Activated CD4-positive, alpha-beta T cell treated with anti-CD3 and anti-CD28 coated beads for 48 hours (primary cell): ENCODE measurements at places on chromosomes 7 and 10.
A peak's percentile ranks its signal among the peaks of the same experiment; 100 is the strongest.

- DNase-seq, result no peak
Measured at GRCh38 chr7:122884186-122884585, 2.1 kb downstream of the CADPS2 start.

- no peak for DNase-seq
Measured at GRCh38 chr7:51732116-51732515, 415.5 kb upstream of the COBL start.

DNA sequence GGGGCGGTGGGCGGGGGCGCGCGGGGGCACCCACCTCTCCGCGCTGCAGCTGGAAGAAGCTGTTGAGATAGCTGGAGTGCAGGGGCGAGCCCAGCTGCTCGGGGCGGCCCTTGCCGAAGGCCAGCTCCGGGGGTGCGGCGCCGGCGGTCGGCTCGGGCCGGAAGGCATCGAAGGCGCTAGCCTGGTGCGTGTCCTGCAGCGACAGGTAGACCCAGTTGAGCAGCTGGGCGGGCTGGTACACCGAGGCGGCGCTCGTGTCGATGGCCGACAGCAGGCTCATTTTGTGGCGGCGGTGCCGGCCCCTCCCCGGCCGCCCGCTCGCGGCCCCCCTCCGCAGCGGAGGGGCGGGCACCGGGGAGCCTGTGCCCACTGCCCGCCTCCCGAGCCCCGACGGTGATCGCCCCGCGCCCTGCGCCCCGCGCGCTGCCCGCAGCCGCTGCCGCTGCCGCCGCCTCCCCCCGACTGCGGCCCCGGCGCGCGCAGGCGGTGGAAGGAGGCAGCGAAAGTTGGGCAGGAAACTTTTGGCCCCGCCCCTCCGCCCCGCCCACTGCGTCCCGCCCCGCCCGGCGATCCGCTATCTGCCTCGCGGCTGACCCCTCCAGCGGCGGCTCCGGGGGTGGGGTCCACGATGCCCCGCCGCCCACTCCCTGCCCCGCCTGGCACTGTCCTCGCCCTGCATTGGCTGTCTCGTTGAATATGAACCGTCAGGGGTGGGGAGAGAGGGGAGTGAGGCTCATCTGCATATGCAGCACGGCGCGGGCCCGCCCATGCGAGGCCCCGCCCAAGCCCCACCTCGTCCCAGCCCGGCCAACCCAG, at the start of gene ZCCHC24:
TSS of gene ZCCHC24 (minus strand) at position 464 of the 816 bp plus-strand sequence. CDS start at position 280, 184 bp downstream.
- DNase-seq, result peak; percentile 92

DNA sequence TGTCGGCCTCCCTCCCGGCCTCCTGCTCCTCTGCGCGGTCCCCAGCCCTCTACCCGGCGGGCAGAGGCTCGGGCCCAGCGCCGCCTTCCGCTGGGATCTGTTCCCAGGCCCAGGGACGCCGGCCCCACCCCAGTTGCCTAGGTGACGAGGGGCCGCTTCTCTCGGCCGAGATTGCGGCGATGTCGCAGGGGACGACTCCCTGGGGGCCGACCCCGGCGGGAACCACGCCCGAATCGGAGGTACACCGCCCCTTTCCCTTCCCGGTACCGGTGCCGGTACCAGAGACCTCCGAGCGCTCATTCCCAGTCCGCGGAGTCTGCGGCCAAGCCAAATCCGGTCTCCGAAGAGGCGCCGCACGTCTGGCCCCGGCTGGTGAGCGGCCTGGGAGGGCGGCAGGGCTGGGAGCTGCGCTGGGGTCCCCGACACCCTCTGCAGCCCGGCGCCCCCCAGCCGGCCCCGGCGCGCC, at the start of gene CABCOCO1:
TSS of gene CABCOCO1 (plus strand) at position 136 of the 466 bp plus-strand sequence. CDS start at position 180, 44 bp downstream.
- peak; percentile 2 for DNase-seq

DNA sequence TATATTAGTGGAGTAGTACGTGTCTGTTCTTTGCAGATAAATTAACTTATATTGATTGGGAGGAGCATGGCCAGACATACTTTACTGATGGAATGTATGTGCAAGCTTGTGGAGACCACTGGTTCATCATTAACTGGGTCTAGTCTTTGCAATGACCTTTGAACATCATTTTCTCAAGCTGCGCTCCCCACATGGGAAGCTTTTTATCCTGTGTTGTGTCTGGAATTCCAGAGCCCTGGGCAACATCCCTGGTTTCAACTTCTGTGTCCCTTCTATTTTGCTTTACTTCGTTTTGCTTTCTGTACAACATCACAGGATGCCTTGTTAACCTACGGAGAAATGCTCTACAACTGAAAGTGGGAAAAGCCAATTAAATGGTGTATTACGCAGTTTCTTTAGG, 38.3 kb downstream of the MACROH2A2 start:
- DNase-seq, result no peak

DNA sequence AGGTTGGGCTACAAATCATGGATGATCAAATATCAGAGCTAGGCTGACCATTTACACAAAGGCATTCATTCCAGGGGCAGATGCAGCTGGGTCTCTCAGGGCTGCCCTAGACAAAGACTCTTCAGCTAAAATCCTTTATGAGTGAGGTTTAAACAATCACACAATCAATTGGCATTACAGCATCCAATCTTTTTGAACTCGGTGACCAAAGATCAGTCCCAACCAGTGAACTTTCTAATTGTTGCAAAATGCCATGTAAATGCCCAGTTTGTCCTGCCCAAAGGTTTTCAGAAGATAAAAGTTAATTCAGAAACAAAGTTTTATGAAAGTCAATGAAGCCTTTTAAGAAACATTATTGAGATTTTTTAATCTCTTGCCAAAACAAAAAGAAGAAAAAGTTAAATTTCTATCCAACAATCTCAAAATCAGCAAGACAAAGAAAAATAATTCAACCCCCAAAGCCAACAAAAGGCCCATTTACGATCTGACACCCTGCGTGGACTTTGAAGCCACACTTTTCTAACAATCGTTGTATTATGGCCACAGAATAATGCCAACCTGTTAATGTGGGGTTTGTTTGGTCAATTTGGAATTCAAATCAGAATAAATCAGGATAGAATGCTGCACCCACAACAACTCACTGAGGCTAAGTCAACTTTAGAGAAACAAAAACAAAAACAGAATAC, 40.9 kb downstream of the GPR37 start:
- DNase-seq, result no peak

- DNase-seq, result no peak
Measured at GRCh38 chr7:132415259-132415658, 161.0 kb downstream of the PLXNA4 start.

GRCh38 chr7:100483090-100483721, 521 bp upstream of the NYAP1 start:
- peak; percentile 87 for DNase-seq

DNA sequence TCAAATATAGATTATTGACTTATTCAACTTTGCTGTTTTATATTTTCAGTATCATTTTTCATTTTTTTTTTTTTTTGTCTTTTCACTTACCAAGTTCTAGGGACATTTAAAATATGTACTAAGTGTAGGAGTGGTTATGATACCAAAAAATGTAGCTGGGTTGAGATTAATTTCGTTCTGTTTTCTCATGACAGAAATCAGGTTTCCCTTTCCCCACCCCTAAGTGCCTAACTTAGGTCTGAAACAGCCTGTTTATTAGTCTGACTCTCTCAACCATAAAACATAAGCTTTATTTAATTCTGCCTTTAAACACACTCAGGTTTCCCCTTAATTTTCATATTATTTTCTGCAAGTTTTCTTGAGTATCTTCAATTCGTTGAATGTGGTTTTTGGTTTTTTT, 22.1 kb downstream of the TMEM106B start:
- DNase-seq, result no peak

- no peak for DNase-seq
Measured at GRCh38 chr7:88881136-88881535, 85.6 kb upstream of the TEX47 start.

GRCh38 chr7:30898411-30898810, 13.2 kb upstream of the AQP1 start:
- DNase-seq, result no peak

DNA sequence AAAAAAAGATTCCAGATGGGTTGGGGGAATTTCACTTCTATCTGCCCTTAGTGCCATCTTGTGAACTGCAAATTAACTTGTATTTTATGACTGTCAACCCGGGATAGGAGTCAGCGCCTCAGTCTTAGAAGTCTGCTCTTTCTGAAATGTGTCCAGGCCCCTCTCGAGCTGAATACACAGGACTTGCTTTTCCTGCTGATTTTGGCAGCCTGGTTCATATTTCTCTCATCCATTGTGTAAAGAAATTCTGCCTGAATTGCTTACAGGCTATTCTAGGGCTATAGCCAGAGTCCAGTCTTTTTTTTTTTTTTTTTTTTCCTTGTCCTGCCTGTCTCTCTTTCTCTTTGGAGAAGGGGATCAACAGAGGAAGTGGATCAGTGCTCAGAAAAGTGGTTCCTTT, 24.6 kb downstream of the GATA3 start:
- DNase-seq, result no peak

DNA sequence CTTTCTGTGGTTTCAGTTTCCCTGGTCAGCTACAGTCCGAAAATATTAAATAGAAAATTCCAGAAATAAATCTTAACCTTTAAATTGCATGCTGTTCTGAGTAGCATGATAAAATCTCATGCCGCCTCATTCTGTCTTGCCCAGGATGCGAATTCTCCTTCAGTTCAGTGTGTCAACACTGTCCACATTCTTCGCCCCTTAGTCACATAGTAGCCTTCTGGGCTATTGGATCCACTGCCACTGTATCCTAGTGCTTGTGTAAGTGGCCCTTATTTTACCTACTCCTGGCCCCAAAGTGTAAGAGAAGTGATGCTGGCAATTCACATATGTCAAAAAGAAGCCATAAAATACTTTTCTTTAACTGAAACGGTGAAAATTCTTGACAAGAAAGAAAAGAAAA, 129.6 kb downstream of the ZWINT start:
- DNase-seq, result no peak

GRCh38 chr7:74020390-74020789, 7.6 kb upstream of the ELN start:
- no peak for DNase-seq

DNA sequence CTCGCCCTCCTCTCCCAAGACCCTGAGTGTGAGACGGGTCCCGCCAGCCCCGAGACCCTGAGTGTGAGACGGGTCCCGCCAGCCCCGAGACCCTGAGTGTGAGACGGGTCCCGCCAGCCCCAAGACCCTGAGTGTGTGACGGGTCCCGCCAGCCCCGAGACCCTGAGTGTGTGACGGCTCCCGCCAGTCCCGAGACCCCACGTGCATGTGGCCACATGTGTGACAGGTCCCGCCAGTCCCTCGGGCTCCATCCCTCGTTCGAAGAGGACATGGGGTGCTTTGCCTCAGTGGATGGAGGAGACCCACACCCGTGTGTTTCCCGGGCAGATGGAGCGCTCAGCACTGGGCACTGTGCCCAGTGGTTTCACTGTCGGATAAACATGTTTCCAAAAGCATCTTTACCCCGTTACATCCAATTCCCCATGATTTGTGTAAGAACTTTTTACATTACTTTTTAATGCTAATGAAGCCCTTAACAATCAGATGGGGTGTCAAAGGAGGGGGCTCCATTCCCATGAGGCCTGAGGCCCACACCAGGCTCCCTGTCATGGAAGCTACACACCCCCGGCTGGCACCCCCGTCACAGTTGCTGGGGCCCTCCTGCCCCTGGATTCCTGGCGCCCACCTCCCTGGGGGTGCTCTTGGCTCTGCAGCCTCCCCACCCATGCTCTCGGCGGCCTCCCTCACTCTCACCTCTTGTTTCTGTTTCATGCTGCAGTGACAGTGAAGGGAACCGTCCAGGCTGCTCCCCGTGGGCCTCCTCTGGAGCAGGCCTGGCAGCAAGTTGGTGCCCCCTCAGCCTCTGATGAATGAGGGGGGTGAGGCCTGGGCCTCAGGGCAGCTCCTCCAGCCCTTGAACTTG, 48.5 kb upstream of the CFAP46 start:
- no peak for DNase-seq

DNA sequence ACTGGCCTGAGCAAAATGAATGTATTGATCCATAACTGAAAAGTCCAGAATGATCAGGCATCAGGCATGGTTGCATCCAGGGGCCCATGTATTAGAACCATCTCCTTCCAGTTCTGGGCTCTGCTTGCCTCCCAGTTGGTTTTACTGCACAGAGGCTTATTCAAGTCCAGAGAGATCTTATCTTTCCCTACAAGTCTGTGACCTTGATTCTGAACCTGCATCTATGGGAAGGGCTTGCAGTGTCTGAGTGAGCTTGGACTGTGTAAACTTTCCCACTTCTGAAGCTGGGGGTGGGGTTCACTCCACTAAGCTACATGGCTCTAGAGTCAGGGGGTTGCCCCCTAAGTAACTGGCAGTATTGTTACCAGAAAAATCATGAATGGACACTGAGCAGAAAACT, 136.2 kb downstream of the TCF7L2 start:
- DNase-seq, result no peak

- DNase-seq, result no peak
Measured at GRCh38 chr10:50794490-50794889, 54.8 kb downstream of the ASAH2B start.

DNA sequence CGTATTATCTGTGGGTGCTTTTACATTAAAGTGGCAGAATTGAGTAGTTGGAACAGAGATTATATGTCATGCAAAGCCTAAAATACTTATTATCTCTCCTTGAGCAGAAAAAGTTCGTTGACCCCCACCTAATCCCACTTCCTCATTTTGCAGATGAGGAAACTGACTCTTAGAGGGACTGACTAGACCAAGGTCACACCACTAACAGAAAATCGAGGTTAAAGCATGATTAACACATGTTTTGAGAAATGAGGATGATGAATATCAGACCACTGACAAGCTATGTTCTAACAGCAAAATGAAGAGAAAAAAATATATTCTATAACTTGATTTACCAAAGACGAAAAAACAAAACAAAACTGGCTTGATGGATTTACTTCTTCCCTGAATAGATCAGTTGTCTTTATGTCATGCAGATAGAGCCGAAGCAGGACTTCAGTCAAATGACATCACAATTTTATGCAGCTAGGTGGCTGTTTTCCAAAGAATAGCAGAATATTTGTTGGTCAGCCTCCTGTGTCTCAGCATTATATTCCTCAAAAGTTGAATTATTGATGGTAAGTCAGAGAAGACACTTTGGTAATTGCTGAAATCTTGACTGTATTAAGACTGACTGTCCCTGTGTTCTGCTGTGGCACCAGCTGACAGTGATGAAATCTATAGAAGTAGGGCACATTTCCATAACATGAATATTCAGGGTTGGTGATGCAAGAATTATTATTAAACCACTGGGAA, 24.2 kb upstream of the SMIM30 start:
- DNase-seq, result no peak

GRCh38 chr7:90520484-90520883, 51.0 kb downstream of the PTTG1IP2 start:
- no peak for DNase-seq

GRCh38 chr7:50793120-50793946, 10.6 kb upstream of the GRB10 start:
- DNase-seq, result peak; percentile 20

DNA sequence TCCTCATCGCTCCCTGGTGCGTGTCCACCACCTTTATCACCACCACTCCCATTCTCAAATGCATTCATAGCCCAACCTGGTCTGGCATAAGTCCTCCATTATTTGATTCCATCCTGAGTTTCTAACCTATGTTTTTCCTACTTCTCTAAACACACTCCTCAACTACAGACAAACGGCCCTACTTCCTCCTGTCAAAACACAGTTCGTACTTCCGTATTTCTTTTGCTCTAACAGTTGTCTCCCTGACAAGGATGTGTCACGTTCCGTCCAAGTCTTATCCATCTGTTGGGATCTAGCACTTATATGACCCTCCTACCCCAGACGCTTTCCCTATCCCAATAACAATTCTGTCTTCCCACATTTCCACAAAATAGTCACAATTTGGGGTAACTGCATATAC, 46.8 kb downstream of the DOCK4 start:
- DNase-seq, result no peak

GRCh38 chr10:117670116-117670904, 127.8 kb downstream of the EMX2 start:
- DNase-seq, result no peak

GRCh38 chr10:32149252-32149955, 93.2 kb upstream of the KIF5B start:
- peak; percentile 44 for DNase-seq

GRCh38 chr7:39094731-39095130, 117.0 kb downstream of the POU6F2 start:
- DNase-seq, result no peak
